ENCODE measurements at places on chromosomes 16 and 17.

DNA sequence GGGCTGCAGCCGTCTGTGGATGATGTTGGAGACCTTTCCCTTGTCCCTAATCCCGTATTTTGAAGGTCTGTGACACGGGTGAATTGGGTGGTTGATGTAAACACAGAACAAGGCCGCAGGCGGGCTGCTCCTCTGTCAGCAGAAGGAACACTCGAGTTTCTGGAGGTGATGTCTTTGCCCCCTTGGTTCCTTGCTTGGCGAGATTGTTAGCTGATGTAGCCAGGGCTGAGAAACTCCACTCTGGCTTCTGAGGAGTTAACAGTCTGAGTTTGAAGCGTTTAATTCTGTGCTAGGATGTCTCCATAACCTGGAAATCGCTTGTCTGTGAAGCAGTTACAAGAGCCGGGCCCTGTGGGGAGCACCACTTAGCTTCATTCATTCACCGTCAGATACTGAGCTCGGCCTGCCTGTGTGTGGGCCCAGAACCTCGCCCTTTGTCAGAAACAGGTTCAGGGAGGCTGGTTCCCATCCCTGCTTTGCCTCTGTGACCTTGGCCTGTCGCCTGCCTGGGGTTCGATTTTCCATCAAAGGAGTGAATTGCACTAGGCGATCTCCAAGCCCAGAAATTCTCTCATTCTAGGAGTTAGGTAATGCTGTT is 1.3 kb downstream of the MAPK8IP3 start:
- DNase-seq: no peak

GRCh38 chr17:16480995-16481394 is 11.0 kb downstream of the LRRC75A start:
- no peak for DNase-seq

- DNase-seq: no peak
These were observed 80.1 kb upstream of the SDK2 start for GRCh38 chr17:73724341-73724740.

DNA sequence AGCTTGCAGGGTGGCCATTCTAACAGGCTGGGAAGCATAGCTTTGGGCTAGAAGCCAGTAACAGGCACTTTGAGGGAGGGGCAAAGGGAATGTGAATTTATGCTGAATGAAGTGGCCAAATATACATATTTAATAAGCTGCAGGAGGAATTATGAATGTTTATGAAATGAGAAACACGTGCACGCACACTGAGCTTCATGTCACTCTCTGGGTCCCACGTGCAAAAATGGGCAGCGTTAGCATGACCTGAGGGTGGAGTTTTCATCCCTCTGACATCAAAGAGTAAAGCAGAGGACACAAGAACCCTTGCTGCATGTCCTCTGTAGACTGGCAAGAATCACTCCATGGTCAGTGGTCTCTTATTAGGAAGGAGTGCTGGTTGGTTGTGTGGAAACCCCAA is 337.0 kb downstream of the UTP18 start:
- DNase-seq: no peak

DNA sequence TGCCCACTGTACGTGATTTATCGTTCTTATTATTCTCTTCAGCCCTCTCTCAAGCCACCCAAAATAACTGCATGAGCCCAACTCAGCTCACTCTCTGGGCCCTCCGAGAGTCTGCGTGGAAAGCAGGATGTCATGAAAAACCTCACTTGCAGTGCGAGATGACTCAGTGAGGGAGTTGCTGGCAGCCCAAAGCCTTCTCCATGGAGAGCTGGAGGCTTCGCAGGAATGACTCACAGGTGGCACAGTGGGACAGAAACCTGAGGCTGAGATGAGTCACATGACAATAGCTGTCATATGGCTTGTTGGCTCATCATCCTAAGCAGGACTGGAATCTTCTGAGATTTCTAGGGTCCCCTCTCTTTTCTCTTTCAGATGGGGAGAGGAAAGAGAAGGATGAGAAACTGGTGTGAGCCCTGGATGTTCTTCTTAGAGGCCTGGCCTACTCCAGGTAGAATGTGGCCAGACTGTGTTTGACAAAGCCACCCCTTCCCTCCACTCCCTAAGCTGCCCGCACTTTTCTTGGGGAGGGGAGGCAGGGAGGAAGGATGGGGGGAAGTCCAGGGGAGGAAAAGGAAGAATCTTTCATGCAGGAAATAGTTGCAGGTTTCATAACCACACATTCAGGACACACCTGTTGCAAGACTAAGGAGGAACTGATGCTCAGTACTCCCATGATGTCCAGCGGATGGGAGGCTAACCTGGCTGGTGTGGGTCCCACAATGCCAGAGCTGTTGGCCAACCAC is 160.6 kb upstream of the RPL38 start:
- DNase-seq: peak; percentile 77
